Hematopoietic multipotent progenitor cell treated with erythropoietin and hydrocortisone succinate and interleukin-3 and kit ligand, for 4 days (in vitro differentiated cells): ENCODE measurements at places on chromosomes 4 and X.

DNA sequence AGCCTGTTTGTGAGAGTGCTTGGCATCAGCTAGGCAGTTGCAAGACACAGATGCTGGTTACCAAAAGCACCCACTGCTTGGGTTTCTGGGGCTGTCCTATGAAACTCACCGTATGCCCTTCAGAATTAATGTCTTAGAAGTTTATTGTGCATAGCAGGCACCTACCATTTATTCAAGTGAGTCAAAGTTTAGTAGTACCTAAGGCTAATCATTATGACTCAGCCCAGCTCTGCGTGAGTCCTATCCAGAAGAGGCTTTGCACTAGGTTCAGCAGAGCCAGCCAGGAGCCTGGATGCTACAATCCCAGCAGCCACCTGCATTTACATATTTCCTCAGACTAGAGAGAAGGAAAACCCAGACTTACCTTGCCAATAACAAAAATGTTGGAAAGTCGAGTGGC lies 4.2 kb downstream of the RPS4X start:
- DNase-seq = no peak

- DNase-seq = peak; percentile 37
Observed at GRCh38 chr4:140755774-140756318, 339 bp downstream of the TBC1D9 start.

DNA sequence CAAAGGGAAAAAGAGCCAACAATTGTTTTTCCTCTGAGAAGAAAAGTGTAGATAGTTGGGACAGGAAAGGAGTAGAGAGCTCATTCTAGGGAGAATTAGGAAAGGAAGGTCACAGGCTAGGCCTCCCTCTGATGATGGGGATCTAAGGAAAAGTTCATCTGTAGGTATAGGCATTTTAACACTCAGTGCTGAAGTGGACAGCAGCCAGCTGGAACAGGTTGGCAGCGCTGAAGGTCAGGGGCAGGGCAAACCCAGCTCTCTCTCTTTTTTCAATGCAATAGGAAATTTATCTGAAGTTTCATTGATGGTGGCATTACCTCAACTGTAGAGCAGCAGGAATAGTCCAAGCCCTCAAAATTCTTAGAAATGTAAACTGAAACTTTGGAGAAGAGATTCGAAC lies 98.5 kb upstream of the ETNPPL start:
- peak; percentile 31 for DNase-seq

- DNase-seq = no peak
Observed at GRCh38 chr4:185211035-185211434, 1.6 kb downstream of the SNX25 start.

GRCh38 chr4:140641789-140642439 lies 73.2 kb upstream of the UCP1 start:
- DNase-seq = peak; percentile 7

- DNase-seq = peak; percentile 76
Observed at GRCh38 chr4:47383829-47384427, 79.6 kb downstream of the COMMD8 start.

DNA sequence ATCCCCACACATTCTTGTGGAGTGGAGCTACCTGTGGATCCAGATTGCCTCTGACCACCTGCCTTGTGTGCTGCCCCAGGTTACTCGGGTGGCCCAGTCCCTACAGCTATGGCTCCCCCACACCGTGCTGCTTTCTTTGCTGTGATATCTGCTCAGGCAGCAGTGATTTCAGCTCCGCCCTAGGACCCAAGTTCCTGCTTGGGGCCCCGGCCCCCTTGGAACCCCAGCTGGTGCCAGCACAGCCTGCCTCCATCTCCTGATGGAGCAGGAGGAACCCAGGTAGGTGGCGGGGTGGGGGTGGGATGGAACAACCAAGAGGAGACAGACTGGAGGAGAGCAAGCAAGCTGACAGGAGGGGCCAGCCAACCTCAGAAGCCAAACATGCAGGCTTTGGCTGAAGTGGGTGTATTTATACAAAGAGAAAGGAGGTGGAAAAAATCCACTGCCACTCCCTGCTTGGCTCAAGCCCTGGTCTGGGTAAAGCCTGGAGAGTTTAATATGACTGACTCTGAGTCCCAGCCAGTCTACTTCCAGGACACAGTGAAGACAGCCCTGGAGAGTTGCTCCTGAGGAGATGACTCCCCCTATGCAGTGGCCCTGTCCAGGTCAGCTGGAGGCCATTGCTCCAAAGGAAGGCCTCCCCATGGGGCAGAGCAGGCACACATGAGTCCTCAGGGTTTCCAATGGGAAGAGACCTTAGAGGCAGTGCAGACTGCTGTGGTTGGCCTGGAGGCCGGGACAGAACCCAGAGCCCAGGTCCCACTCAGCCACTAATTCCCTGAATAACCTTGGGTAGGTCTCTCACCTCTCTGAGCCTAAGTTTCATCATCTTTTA lies 197.1 kb upstream of the MAMLD1 start:
- no peak for DNase-seq

DNA sequence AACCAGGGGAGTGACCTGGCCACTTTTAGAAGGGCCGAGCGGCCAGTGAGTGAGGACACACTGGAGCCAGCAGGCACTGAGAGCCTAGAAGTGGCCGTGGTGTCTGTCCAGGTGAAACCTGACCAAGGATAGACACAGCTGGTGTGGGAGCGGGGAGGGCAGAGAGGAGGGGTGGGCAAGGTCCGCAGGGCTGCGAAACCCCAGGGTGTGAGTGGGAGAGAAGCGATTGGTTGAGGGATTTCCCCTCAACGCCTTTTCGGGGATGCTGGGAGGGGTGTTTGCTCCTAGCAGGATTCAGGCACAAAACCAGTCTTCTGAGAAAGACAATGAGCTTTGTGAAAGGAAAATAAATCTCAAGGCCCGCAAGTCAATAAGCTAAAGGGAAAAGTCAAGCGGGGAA lies 33.2 kb upstream of the ARSD start:
- DNase-seq = no peak

GRCh38 chr4:41169256-41169800 lies 45.0 kb downstream of the APBB2 start:
- no peak for DNase-seq

DNA sequence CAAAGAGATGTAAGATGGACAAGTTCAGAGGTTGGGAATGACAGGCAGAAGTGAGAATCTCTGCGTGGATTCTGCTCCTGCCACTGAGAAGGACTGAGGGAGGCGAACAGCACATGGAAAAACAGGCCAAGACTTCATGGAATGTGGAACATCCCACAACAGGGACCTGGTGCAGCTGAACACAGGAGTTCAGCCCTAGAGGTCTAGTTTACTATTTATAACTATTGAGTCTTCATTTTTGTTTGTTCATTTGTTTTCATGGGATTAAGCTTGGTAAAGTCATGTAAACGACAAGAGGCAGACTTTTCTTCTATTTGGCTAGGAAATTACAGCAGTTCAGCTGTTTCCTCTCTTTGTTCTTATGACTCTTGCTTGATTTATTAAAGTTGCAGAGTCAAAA lies 234.5 kb downstream of the MAML3 start:
- DNase-seq = no peak

DNA sequence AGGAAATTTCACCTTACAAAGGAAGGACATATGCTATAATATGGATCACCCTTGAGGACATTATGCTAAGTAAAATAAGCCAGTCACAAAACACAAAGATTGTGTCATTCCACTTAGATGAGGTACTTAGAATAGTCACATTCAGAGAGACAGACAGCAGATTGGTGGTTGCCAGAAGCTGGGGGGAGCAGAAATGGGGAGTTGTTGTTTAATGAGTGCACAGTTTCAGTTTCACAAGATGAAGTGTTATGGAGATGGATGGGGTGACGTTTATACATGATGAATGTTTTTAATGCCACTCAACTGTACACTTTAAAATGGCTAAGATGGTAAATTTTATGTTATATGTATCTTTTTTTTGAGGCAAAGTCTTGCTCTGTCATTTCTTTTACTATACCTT lies 14.8 kb upstream of the SPON2 start:
- no peak for DNase-seq

DNA sequence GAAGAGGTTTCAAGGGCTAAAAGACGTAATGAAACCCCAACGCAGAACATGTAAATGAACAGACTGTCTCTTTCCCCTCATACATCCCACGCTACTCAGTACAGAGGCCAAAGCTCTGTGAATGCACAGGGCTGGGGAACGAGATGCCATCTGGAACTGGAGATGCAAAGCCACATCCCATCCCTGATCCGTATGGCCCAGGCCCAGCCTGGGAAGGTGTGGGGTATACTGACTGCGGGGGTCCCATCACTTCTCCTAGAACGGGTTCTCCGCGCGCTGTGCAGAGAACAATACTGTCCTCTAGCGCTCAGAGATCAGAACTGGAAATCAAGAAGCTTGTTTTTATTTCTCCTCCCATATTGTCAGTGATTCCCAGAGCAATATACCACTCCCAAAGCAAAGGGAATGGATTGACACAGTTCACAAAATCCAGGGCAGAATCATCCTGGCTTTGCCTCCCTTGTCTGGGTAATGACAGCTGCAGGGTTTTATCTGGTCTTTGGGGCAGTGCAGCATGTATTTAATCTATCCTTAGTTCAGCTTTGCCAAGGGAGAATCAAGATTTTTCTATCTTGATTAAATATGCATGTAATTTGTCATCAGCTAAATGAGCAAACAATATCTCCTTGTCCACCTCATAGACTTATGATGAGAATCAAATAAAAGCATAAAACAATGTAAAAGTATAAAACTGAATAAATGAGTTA lies 47.3 kb upstream of the TLR3 start:
- peak; percentile 36 for DNase-seq

DNA sequence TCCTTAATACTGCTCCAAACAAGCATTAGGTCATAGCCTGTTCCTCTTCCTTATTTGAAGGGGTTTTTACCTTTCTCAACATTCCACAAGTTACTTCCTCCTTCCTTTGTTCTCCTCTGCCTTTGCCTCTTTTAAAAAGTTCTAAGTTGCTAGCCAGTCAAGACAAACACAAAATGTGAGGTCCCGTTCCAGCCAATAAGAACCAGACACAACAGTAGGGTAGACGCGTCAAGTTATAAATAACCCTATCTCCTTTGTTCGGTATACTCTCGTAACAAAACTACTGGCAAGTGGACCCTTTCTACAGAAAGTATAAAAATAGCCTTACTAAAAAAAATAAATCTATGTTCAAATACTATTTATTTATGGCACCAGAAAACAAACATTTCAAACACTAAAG lies 6.3 kb upstream of the ACE2 start:
- no peak for DNase-seq

DNA sequence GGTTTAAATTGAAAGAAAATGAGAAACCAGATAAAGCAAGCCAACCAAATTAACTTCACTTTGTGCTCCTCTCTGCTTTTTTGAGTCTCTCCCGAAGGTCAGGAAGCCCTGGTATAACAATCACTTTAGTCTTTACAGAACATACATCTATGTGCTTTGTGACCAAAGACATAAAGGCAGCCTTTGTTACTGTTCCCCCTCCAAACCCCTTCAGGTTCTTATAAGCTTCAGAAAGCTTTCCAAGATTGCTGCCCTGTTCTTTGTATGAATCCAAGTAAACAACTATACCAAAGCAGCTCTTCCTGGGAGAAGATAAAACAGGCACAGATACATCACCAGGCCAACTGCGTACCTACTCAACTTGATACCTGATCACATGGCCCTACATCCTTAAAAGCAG lies 28.7 kb downstream of the RLIM start:
- DNase-seq = no peak

DNA sequence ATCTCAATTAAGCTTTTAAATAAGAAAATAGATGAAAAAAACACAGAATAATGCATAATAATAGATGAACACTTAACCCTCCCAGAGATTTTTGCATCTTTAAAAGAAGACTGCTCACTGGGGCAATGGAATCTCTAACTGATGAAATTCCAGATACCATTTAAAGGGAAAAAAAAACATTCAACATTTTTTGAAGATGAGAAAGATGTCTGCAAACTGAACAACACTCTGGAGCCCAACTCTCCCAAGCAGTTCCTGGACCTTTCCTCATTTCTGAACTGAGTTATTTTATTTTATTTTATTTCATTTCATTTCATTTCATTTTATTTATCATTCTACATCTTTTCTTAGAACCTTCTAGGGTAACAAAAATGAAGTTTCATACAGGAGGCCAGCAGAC lies 90.7 kb downstream of the CORIN start:
- DNase-seq = no peak

- DNase-seq = no peak
Observed at GRCh38 chr4:123812066-123812390, 415.4 kb downstream of the SPRY1 start.

- DNase-seq = no peak
Observed at GRCh38 chr4:113618205-113618604, 143.3 kb downstream of the CAMK2D start.

DNA sequence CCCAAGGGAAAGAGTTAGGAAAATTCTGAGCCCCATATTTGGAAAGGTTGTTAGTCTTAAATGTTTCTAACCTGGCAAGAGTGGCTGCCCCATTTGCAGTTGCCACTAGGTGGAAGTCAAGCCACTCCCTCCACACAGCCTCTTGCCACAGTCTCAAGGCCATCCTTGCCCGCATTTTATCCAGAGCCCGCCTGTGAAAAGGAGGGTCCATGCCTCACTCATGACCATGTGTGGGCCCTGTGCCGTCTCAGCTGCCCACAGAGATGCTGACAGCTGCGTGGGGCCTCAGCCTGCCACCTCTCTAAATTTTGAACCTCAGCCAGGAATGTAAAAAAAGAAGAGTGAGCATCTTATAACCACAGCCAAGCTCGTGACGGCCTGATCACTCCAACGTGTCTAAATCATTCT lies 201.5 kb upstream of the FAM241A start:
- DNase-seq = peak; percentile 81

- peak; percentile 94 for DNase-seq
Observed at GRCh38 chr4:152500800-152501434, 35.0 kb downstream of the FBXW7 start.

- DNase-seq = no peak
Observed at GRCh38 chrX:16251782-16252181, 84.5 kb downstream of the MAGEB17 start.

DNA sequence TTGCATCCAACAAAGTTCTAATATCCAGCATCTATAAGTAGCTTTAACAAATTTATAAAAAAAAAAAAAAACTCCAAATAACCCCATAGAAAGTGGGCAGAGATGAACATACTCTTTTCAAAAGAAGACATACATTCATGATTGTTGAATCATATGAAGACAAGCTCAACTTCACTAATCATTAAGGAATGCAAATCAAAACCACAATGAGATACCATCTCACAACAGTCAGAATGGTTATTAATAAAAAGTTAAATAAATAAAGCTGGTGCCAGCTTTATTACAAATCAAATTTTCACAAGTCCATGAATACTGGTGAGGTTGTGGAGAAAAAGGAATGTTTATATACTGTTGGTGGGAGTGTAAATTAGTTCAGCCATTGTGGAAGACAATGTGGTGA lies 592.0 kb downstream of the IQCM start:
- no peak for DNase-seq
